Putamen (tissue), 1 donor: ENCODE measurements at places on chromosomes 3 and 15.

DNA sequence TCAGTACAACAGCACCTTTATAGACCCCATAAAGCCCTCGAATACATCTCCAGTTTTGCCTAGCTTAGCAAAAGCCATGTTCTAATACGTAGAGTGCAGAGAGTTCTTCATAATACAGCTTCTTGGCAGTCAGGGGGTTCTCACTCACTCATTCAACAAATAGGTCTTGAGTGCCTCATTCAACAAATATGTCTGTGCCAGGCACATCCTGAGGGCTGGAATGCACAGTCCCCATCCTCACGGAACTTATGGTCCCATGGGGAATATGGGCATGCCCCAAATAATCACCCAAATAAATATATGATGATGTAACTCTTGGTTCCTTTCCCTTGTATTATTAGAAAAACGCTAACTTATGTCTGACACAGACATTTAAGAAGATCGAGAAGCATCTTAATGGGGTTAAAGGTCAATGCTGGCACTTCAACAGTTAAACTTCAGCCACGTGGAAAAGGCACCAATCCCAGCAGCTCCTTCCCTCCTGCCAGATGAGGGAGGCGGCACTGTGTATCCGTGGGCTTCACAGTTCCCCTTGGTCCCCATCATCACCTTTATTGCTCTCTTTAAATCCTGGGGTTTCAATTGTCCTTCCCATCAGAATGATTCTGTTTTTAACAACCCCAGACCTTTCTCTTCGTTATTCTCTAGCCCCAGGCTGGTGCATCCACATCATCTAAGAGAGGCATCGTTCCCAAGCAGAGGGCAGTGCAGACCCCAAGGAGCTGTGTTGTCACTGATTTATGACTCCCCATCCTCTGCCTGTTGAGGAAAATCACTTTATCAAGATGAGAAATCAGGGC is 18.9 kb upstream of the SEMA5B start:
- no peak for DNase-seq

DNA sequence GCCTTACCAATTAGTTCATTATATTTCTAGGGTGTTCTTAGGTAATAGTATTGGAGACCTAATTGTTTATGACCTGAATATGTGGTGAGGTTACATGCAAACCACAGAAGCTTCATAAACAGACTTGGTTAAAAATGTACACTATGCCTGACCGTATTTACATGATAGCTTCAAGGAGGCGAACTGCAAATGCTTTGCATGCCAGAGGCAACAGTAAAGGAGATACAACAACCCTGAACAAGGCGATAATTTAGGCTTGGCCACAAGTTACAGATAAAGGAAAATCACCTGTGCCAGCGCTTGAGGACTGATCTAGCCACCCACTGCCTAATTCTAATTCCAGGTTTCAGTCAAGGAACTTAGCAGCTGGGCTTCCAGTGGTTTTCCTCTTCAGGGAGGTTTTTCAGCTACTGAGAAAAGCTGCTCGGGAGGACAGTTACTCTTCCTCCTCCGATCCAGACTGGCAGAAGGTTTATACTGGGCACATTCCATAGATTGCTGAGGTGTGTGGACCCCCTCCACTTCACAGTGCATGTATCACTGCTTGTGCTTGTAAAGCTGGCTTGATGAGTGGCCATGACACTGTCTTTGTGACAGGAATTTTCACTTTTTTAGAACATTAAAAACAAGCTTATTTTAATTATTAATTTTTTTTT is 95.6 kb downstream of the DHX36 start:
- DNase-seq = no peak

DNA sequence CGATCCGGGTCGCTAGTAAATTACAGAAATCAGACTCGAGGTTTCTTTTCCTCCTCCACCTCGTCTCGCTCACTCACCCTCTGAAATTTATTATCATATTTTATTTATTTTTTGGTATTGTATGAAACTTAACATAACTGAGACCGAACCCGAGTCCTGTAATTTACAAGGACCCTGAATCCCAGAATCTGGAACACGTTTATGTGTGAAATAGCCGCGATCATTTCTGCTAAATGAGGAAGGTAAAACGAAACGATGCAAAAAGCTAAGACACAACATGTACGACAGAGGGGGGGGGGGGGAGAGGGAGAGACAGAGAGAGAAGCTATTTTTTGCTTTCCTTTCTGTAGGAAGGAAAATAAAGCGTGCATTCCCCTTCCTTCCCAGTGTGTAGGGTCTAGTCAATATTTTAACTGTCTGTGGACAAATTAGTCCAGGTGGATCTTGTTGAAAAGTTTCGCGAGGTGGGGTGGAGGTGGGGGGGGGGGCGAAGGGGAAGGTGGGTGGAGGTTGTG is 1.6 kb downstream of the BBX start:
- DNase-seq = peak; percentile 33

GRCh38 chr3:16329826-16330129 is 64.8 kb downstream of the OXNAD1 start:
- no peak for DNase-seq

GRCh38 chr15:40787344-40787841 is 17.6 kb downstream of the C15orf62 start:
- no peak for DNase-seq

- no peak for DNase-seq
These were observed 415.3 kb upstream of the ALCAM start for GRCh38 chr3:104951426-104951825.

DNA sequence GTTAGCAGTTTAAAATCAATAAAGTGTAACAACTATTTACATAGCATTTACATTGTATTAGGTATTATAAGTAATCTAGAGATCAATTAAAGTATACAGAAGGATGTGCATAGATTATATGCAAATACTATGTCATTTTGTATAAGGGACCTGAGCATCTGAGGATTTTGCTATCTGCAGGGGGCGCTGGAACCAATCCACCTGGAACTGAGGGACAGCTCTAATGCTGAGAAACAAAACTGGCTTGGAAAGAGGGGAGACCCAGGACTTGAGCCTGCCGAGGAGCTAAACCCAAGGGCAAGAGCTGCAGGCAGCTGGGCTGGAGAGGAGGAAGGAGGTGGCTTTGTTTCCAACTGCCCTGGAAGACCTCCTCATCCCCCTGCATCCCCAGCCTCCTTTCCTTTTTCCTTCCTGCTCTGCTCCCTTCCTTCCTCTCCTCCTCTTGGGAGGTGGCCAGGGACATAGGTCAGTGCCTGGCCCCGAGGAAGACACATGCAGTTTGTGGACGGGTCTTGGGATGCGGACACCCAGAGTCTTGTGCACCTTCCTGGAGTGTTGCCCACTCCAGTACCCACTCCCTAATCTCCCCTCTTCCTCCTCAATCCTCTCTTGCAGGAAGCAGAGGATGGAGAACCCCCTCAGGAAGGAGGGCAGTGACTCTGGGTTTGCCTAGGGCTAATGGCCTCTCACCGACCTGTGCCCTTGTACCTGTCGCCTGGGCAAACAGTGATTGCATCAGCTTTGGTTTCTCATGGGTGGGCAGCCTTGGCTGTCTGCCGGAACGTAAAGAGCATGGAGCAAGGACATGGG is 825 bp upstream of the RTP3 start:
- no peak for DNase-seq

- DNase-seq = no peak
These were observed 341.4 kb downstream of the NAALADL2 start for GRCh38 chr3:175200391-175201095.

DNA sequence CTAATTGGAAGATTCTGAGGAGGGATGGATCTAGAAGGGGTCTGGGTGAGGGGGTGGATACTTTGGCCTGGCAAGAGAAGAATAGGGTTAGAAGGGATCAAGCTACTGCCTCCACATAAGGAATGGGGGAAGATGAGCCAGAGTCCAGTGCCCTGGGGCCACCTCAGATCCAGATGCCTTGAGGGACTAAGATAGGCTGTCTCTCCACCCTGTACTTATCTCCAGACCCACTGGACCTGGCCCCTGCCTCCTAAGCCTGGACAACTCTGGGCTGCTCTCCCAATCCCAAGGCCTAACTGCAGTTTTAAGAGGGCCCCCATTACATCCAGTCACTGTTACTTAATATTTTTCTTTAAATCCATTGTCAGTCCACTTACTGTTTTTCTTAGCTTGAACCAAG is 2.0 kb downstream of the DVL3 start:
- DNase-seq = no peak

GRCh38 chr3:155130001-155130400 is 49.9 kb downstream of the MME start:
- DNase-seq = no peak

- no peak for DNase-seq
These were observed 81.9 kb upstream of the PTX3 start for GRCh38 chr3:157354722-157355121.

- DNase-seq = no peak
These were observed 5.8 kb upstream of the NRROS start for GRCh38 chr3:196633555-196634151.

DNA sequence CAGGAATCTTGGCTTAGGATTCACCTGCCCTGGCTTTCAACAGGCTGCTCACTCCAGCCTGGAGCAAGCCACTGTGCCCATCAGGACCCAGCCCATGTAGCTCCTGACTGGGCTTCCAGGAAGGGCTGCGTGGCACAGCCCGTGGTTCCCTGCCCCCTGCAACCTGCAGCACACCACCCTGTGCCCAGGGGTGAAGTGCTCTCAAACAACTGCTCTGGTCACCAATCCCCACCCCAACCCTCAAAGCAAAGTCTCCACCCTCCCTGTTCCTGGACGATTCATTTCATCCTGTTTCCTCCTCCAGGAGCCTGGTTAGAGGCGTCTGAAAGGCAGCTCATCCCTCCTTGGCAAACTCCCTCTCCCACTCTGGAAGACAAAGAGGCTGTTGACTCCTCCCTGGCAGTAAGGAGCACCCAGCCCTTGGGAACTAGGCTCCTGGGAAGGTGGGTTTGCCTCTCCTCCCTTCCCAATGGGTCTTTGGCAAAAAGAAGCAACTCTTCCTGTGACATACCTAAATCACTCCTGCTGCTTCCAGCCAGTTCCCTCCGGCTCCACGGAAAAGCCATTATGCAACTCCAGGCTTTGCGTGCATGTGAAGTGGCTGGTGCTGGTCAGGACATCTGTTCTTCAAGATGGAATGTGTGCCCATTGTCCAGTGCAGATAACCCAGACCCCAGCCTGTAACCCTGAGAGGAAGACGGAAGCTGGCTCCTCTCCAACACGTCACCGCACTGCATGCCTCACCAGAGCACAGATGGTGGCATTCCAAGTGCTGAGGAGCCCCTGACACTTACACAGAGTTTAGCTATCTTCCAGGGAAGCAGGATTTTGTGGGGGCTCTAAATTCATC is 29.1 kb upstream of the VIPR1 start:
- DNase-seq = no peak

- DNase-seq = no peak
These were observed 94.2 kb downstream of the FMN1 start for GRCh38 chr15:33100314-33100713.

- no peak for DNase-seq
These were observed 532.8 kb upstream of the TBL1XR1 start for GRCh38 chr3:177729956-177730681.

DNA sequence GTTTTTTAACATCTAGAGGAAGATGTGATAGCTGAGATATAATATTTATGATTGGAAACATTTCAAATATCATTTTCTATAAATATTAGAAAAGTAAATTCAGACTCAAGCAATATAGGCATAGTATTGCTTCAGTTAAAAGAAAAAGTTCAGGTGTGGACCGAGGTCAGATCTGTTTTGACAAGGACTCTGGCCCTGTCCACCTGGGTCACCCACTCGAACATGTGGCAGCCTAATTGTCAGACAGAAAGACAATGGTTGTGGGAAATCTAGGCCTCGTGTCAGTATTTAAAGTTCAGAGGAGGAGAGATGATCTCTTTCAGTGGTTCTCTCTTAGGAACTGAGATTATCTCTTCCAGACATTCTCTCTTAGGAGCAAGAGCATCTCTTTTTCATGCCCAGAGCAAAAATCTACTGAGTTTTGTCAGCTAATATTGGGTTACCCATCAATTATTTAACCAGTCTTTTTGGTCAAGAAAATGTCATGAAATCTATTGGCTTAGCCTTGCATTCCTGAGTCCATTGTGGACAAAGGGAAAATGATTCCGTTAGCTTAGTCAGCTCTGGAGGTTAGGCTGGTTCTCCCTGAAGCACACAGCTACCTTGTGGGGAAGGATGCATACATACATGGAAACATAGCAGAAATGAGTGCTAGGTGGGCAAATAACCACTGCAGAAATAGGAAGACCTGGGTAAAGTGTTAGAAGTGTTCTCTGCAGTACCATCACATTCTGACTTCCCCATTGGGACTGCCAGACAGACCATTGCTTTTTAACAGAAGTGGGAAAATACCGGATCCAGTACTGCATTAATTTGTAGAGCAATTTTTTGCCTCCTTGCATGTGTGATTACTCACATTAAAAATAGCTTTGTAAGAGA is 343.3 kb downstream of the GRM7 start:
- DNase-seq = no peak

- no peak for DNase-seq
These were observed 190.8 kb downstream of the PDCD6IP start for GRCh38 chr3:33989229-33989628.

GRCh38 chr3:188904670-188905069 is 267.1 kb upstream of the TPRG1 start:
- DNase-seq = no peak

GRCh38 chr3:144496141-144496835 is 524.7 kb downstream of the DIPK2A start:
- DNase-seq = peak; percentile 5

DNA sequence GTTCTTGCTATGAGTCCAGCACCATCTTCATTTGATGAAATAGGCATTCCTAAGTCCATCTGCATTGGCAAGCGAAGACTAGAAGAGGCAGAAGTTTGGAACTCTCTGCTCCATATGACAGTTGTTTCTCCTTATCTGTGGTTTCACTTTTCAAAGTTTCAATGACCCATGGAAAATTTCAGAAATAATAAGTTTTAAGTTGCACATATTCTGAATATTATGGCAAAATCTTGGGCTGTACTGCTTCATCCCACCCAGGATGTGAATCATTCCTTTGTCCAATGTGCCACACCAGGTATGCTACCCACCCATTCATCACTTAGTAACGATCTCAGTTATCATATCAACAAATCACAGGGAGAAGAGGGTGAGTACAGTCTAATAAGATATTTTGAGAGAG is 647.9 kb downstream of the GRM7 start:
- DNase-seq = no peak

GRCh38 chr3:98095882-98096281 is 8.9 kb downstream of the OR5AC2 start:
- no peak for DNase-seq

DNA sequence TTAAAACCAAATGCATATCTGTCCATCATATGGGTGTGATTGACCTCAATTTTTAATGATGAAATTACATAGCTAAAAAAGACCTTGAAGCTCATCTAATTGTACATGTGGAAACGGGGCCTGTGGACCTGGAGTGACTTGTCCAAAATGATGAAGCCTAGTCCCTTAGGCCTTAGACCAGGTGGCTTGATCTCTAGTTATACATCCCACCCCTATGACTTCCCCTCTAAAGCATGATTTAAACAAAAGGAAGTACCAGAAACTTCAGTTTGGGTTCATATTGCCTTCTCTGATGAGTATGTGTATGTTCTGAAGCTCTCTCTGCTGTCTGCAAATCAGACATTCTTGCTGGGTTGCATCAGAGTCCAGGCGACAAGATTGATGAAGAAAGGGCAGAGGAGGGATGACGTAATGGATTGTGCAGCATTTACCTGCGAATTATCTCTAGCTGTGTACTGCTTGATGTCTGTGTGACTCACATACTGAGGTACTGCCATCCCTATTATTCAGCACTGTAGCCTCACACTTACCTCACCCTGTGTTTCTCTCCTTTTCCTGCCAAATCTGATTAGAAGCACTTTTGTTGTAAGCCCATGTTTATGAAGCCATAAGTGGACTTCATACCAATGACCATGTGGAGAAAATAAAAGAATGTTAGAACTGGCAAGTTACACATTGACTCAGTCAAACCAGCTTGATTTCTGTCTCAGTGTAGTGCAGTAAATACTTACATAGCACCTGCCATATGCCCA is 111.5 kb downstream of the FILIP1L start:
- peak; percentile 21 for DNase-seq

- DNase-seq = no peak
These were observed 6.6 kb downstream of the GRIP2 start for GRCh38 chr3:14533457-14533958.
